ENCODE measurements at places on chromosomes 3 and 15.
A peak's percentile ranks its signal among the peaks of the same experiment; 100 is the strongest.

DNA sequence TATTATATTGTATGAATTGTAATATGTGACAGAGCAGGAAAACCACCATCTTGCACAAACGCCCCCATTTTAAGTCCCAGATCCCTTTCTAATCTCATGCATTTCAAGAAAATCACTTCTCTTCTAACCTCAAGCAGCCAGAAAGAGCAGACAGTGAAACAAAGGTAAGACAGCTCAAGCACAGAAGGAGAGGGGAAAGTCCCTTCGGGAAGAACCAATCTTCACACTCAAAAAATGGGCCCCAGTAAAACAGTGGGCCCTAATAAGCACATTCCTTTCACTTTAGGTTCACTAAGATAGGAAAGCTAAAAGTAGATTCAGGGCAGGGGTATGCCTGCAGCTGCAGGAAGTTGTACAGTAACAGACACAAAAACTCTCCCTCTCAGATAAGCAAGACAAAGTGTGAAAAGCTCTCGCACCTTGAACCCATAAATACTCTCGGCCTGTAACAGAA is 1268.7 kb downstream of the SI start:
- DNase-seq = no peak

DNA sequence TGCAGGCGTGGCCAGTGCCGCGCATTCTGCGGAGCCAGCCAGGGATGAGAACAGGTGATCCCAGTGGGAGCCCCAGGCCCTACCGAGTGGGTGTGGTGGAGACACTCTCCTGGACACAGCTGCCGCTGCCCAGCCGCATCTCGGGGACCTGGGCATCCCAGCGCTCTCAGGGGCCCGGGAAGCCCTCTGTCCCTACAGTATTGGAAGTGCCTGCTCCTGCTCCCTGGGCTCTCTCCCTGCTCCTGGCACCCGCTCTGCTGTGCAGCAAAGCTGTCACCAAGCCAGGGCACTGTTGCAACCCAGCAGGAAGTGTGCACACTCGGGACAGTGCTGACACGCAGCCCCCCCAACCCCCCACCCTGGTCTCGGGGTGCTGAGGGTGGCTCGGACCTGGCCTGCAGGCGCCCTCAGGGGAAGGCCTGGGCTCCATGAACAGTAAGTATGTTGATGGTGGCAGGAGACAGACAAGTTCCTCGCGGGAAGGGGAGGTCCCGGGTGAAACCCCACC is 1177.4 kb upstream of the GBE1 start:
- DNase-seq = no peak

- no peak for DNase-seq
These were observed 15.8 kb downstream of the EPHB1 start for GRCh38 chr3:134810850-134811249.

GRCh38 chr3:9770276-9770812 is 597 bp upstream of the CAMK1 start:
- DNase-seq = peak; percentile 6

GRCh38 chr15:64851503-64851840 is 9.8 kb downstream of the PLEKHO2 start:
- no peak for DNase-seq

DNA sequence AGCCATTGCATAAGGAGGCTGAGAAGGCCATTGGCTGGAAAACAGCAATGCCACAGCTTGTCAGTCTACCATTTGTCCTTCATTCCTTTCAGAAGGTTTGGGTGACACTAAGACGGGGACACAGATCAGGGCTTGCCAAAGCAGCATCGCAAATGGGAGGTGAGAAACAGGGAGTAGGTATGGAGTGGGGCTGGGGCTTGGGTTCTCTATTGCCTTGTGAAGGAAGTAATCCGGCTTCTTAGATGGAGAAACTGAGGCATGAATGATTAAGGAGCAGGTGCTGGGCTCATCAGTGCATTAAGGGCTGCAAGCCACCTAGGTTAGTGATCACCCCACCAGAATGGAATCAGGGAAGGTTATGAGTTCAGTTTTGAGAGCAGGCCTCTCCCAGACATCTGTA is 115.6 kb upstream of the NMNAT3 start:
- DNase-seq = no peak

GRCh38 chr15:83057696-83058376 is 9.2 kb downstream of the BTBD1 start:
- no peak for DNase-seq

DNA sequence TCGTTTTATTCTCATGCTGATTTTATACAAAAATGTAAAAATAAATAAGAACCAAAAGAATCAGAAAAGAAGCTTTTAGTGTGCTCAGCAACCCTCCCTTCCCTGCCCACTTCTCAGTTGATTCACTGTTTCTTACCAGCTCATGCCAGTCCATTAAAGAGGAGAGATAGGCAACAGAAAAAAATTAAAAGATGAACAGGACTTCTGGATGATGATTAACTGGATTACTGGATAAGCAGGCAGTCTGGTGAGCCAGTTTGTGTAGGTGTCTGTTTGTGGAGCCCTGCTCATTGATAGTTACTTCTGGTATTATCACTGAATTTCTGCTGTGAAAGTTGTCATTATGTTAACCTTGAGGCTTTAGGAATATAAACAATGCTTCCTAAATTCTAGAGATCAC is 15.1 kb upstream of the GPR171 start:
- DNase-seq = no peak

DNA sequence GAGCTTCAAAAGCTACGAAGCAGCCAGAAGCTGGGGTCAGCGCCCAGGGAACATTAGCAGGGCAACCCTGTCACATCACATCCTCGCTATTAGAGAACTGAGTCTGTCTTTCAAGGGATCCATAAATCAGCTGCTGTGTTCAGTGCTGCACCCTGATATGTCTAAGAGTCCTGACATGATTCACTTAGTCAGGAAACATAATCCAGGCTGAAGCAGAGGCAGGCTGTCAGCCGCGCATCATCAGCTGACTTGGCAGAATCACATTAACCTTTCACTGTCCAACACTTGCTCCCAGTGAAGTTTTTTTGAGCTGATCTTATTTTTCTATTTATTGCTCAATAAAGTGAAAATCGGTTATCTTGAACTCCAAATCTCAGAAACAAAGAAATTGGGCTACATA is 23.5 kb downstream of the MYH15 start:
- no peak for DNase-seq
